ENCODE measurements at places on chromosomes 3 and 15.

DNA sequence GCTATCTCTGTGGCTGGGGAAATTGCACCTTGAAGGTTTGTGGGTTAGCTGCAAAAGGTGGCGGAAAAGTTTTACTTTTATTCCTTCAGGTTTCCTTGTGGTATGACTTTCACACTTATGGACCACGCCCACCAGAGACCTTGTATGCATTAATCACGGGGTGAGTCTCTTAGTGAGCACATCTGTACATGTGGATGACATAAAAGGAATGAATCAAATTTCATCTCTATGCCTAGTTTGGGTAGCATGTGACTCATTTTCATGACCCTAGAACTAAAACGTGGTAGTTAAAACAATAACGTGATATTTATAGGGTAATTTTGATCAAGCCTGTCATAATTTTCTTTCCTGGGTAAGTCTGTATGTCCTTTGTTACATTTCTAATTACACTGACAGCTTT is 141.7 kb downstream of the PDCD6IP start:
- peak; percentile 7 for DNase-seq

- no peak for DNase-seq
Observed at GRCh38 chr3:138472141-138472825, 37.9 kb downstream of the ESYT3 start.

DNA sequence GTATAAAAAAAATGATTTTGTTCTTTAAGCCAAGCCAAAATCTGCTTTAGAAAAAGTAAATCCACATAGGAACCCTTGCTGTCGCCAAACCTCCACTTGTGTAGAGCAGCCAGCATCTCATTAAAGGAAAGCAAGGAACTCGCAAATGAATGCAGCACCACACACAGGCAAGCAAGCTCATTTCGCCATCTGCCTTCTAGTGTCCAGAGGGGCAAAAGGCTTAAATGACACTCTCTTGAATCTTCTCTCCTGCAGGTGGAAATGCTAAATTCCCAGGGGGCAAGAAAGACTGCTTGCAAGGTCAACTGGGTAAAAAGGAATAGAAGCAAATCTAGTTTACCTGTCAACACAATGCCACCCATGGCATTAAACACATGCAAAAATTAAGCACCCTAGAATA is 2.4 kb downstream of the MB21D2 start:
- DNase-seq: peak; percentile 55

DNA sequence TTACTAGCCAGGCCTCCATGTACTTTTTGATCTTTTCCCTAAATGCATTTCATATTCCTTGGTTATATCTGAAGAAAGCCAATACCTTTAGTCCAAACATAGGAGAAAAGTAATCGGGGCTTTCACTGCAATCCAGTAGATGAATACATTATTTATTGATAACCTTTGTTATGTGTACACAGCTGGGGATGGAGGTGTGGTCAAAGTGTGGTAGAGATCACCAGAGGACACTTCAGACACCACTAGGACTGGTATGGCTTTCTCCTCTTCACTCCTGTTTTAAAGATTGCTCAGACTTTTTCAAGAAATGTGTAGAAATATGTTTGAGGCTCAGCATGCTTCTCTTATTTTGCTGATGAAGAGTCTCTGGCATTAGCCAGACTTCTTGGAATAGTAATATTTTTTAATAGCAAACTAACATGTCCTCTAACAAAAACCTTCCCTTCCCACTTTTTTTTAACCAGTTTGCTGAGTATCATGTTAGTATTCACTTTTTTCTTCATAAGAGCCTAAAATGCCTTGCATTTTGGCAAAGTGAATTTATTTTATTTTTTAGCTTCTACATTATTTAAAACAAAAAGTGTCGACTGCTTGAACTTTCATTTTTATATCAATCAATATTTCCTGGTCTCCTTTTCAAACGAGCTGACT is 65.6 kb upstream of the MBNL1 start:
- no peak for DNase-seq

- no peak for DNase-seq
Observed at GRCh38 chr15:59174151-59174834, 32.4 kb upstream of the LDHAL6B start.

DNA sequence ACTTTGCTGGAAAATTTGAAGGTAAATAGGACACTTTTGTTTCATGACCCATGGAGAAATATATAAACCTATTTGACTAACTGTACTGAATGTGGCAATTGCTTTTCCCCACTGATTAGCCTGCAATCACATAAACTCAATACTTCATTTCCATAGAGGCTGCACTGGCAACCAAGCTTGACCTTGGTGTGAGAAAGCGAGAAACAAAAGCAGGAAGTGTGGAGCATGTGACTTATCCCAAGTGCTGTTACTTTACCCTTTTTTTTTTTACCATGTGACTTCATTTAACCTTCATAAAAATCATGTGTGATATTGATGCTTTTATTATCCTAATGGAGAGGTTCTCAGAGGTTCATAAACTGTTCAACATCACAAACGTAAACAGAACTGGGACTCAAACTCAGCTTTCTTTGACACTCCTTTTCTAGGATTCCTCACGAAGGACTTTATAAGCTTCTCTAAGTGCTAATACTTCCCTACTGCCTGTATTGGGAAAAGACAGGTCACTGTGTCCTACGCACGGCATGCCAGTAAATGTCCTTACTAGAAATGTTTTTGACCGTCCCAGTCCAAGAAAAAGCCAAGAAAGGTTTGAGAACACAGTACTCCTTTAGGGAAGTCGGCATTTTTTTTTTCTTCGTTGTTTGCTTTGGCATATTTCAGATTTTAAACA is 34.9 kb upstream of the ZNF385D start:
- DNase-seq: no peak

- no peak for DNase-seq
Observed at GRCh38 chr3:78830470-78830869, 937.3 kb downstream of the ROBO1 start.

GRCh38 chr3:54045061-54045815 is 77.1 kb upstream of the CACNA2D3 start:
- DNase-seq: no peak

- no peak for DNase-seq
Observed at GRCh38 chr3:129448186-129448895, 8.3 kb downstream of the IFT122 start.

GRCh38 chr3:66609660-66610561 is 109.1 kb upstream of the LRIG1 start:
- DNase-seq: peak; percentile 90

DNA sequence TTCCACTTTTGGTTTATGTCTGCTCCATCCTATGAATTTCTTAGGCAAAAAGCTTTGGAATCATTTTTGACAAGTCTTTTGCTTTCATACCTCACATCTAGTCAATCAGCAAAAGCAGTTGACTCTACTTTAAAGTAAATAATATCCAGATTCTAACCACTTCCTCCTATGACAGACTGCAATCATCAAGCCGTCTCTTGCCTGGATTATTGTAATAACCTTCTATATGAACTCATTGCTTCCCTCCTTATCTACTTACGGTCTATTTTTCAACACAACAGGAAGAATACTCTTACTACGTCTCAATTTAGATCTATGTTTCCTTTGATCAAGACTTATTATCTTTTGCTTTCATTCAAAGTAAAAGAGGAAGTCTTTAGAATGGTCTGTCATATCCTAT is 20.7 kb downstream of the CLDN1 start:
- DNase-seq: no peak

- DNase-seq: no peak
Observed at GRCh38 chr3:192220915-192221314, 506.4 kb downstream of the FGF12 start.

- no peak for DNase-seq
Observed at GRCh38 chr3:188227442-188227841, 73.5 kb downstream of the LPP start.

GRCh38 chr3:31106912-31107311 is 212.5 kb upstream of the GADL1 start:
- DNase-seq: no peak

- peak; percentile 40 for DNase-seq
Observed at GRCh38 chr15:68154923-68155559, 50.1 kb downstream of the CALML4 start.

DNA sequence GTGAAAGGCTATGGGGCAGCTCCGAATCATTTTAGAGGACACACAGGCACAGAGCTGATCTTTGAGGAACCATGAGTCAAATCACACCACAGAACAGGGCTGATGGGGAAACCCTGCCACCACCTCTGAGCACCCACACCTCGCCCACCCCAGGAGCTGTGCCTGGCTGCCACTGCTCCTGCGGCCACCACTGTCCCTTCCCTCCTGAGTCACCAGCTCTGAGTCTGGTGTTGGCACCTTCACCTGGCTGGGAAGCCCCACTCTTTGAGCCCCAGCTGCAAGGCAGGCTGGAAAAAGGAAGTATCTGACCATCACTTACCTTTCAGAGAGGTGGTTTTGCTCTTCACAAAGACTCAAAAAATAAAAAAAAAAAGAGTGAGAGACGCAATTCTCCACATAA is 63.6 kb upstream of the MEF2A start:
- no peak for DNase-seq

DNA sequence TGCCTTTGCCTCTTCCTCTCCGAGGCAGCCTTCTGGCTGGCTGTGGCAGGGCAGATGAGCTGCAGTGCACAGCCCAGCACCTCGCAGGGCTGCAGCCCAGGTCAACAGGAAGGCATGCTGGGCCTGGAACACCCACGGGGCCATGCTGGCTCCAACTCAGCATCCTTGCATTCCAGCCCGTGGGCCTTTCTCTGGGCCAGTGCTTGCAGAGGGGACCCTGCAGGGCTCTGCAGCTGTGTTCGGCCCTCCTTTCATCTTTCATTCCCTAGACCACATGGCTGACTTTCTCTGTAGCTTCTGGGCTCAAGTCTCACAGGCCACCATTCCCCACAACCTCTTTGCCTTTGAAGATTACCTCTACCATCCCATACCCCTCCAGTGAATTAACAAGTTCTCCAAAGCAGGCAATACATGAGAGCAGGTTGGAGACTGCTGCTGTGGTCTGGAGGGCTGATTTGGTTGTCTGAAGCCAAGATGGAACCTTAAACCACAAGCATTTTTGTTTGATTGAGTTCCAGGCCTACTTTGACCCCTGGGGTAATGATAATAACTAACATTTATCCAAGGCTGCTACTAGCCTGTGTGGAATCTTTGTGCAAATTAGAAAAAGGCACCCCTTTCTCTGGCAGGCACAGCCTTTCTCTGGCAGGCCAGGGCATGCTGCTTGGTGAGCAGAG is 5.9 kb downstream of the FAM131A start:
- DNase-seq: no peak

GRCh38 chr3:140521751-140522445 is 156.0 kb upstream of the TRIM42 start:
- DNase-seq: no peak

GRCh38 chr15:69055251-69055650 is 40.8 kb downstream of the NOX5 start:
- DNase-seq: no peak

DNA sequence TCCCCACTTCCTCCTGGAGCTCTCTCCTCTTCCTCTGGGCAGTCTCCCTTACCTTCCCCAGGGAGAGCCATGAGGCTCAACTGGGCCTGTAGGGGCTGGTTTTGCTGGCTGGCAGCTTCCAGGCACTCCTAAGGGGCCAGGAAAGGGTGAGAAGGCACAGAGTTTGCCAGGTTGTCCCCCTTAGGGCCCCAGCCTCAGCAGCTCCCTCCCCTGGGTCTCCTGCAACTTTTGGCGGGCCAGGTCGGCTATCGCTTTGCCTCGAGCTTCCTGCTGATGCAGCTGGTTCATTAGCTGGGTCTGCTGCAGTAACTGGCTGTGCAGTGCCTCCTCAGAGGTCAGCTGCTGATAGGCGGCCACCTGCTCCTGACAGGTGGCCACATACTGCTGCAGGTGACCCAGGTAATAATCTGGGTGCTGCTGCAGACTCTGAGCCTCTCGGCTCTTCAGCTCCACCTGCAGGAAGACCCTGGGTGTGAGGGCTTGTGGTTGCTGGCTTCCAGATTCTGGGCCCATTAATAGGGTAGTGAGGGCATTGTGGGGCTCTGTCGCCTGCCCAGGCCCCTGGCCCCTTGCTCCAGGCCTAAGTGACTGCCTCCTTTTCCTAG is 29.7 kb upstream of the OR4F6 start:
- no peak for DNase-seq

DNA sequence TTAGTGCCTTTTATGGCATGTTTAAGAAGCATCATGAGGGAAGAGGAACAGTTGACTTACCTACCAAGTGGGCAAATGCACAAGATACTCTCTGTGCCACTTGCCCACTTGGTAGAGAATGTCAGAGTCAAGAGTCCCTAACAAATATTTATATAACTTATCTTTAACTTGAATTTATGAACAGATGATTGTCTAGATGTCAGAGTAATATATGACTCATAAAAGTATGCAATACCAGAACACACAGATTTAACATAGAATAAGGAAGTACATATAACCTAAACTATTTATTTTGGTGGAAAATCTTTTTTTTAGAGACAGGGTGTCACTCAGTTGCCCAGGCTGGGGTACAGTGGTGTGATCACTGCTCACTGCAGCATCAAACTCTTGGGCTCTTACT is 130.0 kb upstream of the NANOGP8 start:
- no peak for DNase-seq

DNA sequence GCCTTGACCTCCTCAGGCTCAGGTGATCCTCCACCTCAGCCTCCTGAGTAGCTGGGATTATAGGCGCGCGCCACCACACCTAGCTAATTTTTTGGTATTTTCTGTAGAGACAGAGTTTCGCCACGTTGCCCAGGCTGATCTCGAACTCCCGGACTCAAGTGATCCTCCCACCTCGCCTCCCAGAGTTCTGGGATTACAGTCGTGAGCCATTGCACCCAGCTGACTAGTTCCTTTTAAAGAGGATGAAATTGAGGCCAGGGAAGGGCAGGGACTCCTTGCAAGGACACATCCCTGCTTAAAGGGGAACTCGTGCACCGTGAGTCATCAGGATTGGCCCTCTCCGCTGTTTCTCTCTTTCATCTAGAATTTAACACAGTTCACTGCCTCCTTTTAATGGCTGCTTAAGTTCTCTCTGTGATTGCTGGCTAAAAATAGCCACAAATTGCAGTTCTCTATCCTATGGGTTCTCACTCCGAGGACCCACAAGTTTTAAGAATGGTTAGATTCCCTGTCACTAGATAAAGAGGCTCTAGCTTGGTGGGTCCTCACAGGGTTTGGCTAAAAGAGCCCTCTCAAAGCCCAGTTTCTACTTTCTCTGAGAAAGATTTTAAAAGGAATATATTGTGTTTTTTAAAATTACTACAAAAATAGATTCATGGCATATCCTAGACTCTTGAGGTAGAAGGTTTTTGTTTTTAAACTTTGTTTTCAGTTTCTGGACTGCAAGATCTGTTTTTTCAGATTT is 1.4 kb downstream of the CRTAP start:
- peak; percentile 92 for DNase-seq

DNA sequence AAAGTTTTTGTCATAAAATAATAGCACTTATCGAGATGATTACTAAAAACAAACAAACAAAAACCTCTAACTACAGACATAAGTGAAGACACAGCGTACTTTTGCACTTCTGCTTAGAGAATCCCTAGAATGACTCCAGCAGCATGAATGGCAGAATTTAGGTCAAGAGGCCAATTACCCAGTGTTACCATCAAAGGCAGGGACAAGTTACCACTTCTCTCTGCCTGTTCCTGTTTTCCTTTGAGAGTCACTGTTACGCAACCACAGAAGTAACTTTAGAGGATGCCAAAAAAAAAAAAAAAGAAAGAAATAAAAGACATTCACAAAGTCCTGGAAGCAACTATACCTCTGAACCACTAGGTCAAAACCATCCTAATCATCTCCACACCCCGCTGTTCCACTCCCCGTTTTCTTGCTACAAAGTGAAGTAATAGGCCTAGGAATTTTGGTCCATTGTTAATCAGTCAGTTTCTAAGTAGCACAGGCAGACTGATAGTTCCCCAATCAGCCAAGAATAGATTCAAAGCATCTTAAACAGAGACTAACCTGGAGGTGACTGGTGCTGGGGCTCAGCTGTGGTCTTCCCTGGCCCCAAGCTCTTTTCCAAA is 41.9 kb downstream of the FMN1 start:
- peak; percentile 19 for DNase-seq

All from astrocyte (in vitro differentiated cells and primary cell).